Stimulated activated CD8-positive, alpha-beta memory T cell treated with anti-CD3 and anti-CD28 coated beads, Interleukin-7, amount 100 ng/mL, for 48 hours (primary cell): ENCODE measurements at places on chromosomes 1 and 21.

DNA sequence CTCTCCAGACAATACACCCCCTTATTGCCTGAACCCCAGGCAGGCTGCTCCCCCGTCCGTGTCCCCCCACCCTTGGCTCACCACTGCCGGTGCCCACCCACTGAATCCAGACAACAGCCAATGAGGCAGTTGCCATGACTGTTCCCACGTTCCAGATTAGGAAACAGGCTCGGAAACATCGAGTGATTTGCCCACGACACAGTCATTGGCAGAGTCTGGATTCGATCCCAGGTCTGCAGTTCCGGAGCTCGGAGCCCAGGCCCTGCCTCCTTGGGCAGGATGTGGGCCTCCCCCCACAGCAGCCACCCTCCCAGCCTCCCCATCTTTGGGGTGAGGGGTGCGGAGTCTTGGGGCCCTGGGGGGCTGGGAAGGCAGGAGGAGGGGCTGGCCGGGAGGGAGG, 20.3 kb upstream of the CLSTN1 start:
- no peak for DNase-seq

GRCh38 chr1:205350691-205351141, 6.0 kb downstream of the KLHDC8A start:
- no peak for DNase-seq

DNA sequence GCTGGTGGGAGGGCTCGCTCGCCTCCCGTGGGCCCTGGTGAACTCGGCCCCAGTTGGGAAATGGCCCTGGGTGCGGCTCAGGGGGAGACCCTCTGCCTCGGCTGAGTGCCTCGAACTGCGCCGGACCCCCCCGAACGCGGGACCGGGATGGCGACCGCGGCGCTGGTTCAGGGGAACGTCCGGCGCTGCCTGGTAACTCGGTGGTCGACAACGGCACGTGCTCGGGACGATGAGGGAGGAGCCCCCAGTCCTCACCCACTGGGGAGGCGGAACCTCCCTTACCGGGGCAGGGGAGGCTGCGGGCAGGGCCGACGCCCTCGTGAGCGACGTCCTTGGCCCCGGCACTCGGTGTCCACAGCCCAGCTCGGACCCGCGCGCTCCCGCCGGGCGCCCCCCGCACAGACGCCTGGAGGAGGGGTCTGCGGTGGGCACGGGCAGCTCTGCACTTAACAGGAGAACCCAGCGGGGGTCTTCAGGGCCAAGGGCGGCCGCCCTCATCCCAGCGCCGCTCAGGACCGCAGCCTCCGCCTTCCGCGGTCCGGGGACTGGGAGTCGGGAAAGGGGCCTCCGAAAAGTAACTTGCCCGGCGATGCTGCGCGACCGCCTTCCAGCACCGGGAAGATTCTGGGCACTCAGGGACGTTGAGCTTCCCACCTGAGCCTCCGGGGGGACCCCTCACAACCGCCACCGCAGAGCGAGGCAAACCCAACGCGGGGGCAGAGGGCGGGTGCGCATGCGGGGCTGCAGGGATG, 1.7 kb downstream of the HES4 start:
- no peak for DNase-seq

DNA sequence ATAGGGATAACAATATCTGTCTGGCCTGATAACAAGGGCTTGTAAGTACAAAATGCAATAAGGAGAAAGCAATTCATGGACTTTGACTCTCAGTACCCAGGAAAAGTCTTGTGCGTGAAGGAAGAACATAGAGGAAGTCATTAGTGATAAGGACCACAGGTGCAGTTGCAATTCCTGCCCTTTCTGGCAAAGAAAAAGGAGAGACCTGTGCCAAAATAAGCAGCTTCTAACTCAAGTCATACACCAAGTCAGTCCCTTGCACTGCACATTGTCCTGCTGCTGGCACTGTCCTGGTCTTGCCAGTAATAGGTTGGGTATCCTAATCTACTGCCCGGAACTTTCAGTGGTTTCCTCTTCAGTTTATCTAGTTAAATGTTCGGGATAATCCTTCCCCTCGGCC, 14.8 kb upstream of the SOD1 start:
- no peak for DNase-seq

- DNase-seq = no peak
These were observed 17.5 kb downstream of the DIO1 start for GRCh38 chr1:53911442-53911841.

- no peak for DNase-seq
These were observed 66.4 kb upstream of the IL12RB2 start for GRCh38 chr1:67241200-67241746.

- DNase-seq = no peak
These were observed 35.9 kb upstream of the RD3 start for GRCh38 chr1:211527888-211528287.

GRCh38 chr1:204461331-204462228, 33.0 kb downstream of the PIK3C2B start:
- peak; percentile 20 for DNase-seq
